ENCODE measurements at places on chromosomes 1 and 21. TPM values are rescaled to one million over a fixed set of nuclear protein-coding genes. Genes with fewer than 3 reads are reported as not detected.

GRCh38 chr1:176701151-176701866 is 238.3 kb downstream of the PAPPA2 start:
- H3K4me1 ChIP-seq, result no peaks in the 10 kb centered on the region
- DNase-seq, result no peak
- no peaks in the 10 kb centered on the region for H3K27me3 ChIP-seq
- H3K27ac ChIP-seq, result no peak overlapping the region

The CA6 gene
- total RNA-seq, result not detected

The RSPH1 gene
- 5.3 TPM for total RNA-seq

GRCh38 chr1:169321539-169321938 is 46.1 kb downstream of the NME7 start:
- DNase-seq, result no peak
- H3K27ac ChIP-seq, result no peak overlapping the region
- H3K4me1 ChIP-seq, result no peaks in the 10 kb centered on the region
- no peak overlapping the region for H3K4me3 ChIP-seq
- H3K36me3 ChIP-seq, result no peaks in the 10 kb centered on the region

The FCRL1 gene
- total RNA-seq, result not detected

- no peaks in the 10 kb centered on the region for H3K36me3 ChIP-seq
- no peak overlapping the region for H3K4me3 ChIP-seq
- peak; percentile 55 for DNase-seq
- H3K27me3 ChIP-seq, result no peaks in the 10 kb centered on the region
- no peak overlapping the region for H3K27ac ChIP-seq
- H3K4me1 ChIP-seq, result no peaks in the 10 kb centered on the region
Observed at GRCh38 chr21:17454315-17455027, 58.4 kb upstream of the CXADR start.

- H3K27me3 ChIP-seq, result no peaks in the 10 kb centered on the region
- no peak overlapping the region for H3K27ac ChIP-seq
- peaks cover 28% of the 10 kb centered on the region for H3K4me1 ChIP-seq
Observed at GRCh38 chr1:43560286-43560685, 29.6 kb downstream of the PTPRF start.

The REN gene
- total RNA-seq, result 1.0 TPM

The GPR3 gene
- total RNA-seq, result not detected

GRCh38 chr1:227136210-227136820 is 182.0 kb downstream of the CDC42BPA start:
- H3K36me3 ChIP-seq, result no peaks in the 10 kb centered on the region
- no peak for DNase-seq
- no peak overlapping the region for H3K27ac ChIP-seq
- peaks cover 4% of the 10 kb centered on the region for H3K4me1 ChIP-seq
- H3K27me3 ChIP-seq, result no peaks in the 10 kb centered on the region

DNA sequence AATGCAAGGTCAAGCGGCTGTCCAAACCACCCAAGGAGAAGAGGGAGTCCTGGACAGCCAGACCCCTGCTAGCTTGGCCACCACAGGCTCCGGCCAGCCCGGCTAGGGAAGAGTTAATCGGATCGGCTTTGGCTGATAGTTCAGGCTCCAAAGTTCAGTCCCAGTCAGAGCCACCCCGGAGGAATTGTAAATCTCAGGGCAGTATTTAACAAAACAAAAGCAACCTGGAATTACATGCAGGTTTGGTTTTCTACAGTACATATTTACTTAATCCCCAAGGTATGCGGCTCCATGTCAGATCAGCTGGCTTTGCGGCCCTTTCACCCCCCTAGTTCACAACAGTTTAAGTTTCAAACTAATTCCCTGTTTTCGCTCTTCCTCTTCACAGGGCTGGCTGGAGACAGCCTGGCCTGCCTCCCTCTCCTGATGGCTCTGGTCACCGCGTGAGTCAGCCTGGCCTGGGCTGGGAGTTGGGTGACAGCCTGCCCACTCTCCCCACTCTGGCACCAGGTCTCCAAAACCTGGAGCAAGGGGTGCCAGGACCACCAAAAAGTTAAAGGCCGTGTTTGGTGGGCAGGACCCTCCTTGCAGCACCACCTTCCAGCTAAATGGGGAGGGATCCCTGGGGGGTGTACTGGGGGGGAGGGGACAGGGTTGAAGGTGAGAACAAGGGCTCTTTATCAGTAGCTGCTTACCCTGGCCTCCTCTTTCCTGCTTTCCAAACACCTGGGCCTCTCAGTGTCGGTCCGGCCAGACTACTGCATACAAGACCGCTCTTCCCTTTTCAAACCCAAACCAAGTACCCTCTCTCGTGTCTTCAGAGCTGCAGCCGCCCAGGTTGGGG is 1.9 kb downstream of the DHRS3 start:
- peak overlapping the region; percentile 80 for H3K4me3 ChIP-seq
- DNase-seq, result peak; percentile 58
- no peaks in the 10 kb centered on the region for H3K36me3 ChIP-seq
- H3K27me3 ChIP-seq, result no peaks in the 10 kb centered on the region
- peaks cover 5% of the 10 kb centered on the region for H3K4me1 ChIP-seq
- H3K27ac ChIP-seq, result peak overlapping the region; percentile 86

GRCh38 chr1:57307392-57308170 is 116.3 kb downstream of the DAB1 start:
- no peaks in the 10 kb centered on the region for H3K27me3 ChIP-seq
- no peak for DNase-seq
- H3K27ac ChIP-seq, result no peak overlapping the region
- no peak overlapping the region for H3K4me3 ChIP-seq
- H3K4me1 ChIP-seq, result no peaks in the 10 kb centered on the region

The FCRL2 gene
- total RNA-seq, result not detected

- H3K4me1 ChIP-seq, result no peaks in the 10 kb centered on the region
- H3K27ac ChIP-seq, result no peak overlapping the region
- no peak overlapping the region for H3K4me3 ChIP-seq
Observed at GRCh38 chr1:200909071-200909470, 14.4 kb downstream of the INAVA start.

DNA sequence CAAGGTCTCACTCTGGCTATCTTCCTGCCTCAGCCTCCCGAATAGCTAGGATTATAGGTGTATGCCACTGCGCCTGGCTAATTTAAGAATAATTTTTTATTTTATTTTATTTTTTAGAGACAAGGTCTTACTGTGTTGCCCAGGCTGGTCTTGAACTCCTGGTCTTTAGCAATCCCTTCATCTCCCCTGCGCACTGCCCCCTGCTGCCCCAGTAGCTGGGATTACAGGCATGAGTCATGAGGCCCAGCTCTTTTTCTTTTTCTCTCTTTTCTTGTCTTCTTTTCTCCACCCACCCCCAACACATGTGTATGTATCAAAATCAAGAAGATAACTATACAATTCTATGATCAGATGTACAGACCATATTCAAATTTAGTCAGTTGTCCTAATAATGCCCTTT is 87.2 kb downstream of the PEX14 start:
- no peaks in the 10 kb centered on the region for H3K27me3 ChIP-seq
- no peak overlapping the region for H3K27ac ChIP-seq
- H3K4me3 ChIP-seq, result no peak overlapping the region
- H3K4me1 ChIP-seq, result no peaks in the 10 kb centered on the region
- DNase-seq, result no peak

GRCh38 chr1:53896635-53897229 is 2.7 kb downstream of the DIO1 start:
- H3K36me3 ChIP-seq, result no peaks in the 10 kb centered on the region
- no peak overlapping the region for H3K4me3 ChIP-seq
- no peaks in the 10 kb centered on the region for H3K27me3 ChIP-seq
- no peak for DNase-seq
- H3K27ac ChIP-seq, result no peak overlapping the region

The ADGRB2 gene
- 1.4 TPM for total RNA-seq

The HORMAD1 gene
- not detected for total RNA-seq

DNA sequence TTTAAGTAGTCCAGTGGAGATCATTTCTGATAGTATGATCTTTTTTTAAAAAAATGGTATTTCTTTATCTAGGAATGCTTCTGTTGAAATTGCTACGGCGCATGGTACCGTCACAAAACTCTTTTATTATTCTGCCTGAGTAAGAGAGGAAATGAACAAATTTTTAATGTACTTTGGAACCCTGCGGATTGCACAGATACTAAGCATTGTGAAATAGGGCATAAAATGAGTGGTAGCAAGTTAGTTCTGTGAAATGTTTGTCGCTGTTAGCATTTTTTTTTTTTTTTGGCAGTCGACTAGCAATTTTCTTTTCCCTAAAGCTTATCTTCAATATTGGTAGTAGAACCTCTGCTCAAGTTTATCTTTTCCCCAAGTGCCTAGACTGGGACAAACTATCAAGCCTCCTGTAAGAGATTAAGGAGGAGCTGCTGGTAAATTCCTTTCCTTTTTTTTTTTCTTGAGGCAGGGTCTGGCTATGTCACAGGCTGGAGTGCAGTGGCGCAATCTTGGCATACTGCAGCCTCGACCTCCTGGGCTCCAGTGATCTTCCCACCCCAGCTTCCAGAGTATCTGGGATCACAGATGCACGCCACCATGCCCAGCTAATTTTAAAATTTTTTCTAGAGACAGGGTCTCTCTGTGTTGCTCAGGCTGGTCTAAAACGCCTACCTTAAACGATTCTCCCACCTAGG is 2.2 kb downstream of the ITSN1 start:
- H3K36me3 ChIP-seq, result no peaks in the 10 kb centered on the region
- peak overlapping the region; percentile 3 for H3K4me3 ChIP-seq
- DNase-seq, result no peak
- H3K27ac ChIP-seq, result peak overlapping the region; percentile 79

DNA sequence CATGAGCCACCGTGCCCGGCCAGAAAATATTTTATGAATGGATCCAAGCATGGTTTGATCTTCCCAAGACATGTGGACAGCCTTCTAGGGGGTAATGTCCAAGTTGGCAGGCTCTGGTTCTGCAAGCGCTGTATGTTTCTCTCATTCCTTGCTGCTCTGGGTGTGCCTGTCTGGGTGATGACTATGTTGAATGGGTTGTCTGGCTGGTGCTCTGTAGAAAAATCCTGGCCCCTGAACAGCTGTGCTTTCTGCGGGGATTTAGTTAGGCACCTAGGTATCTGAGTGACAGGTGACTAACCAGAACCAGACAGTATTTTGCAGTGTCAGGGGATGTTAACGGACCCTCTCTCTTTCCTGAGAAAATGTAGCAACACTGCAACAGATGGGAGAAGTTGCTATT is 14.1 kb downstream of the HUNK start:
- DNase-seq, result no peak
- H3K4me3 ChIP-seq, result no peak overlapping the region
- no peak overlapping the region for H3K27ac ChIP-seq
- no peaks in the 10 kb centered on the region for H3K36me3 ChIP-seq
- no peaks in the 10 kb centered on the region for H3K4me1 ChIP-seq
- no peaks in the 10 kb centered on the region for H3K27me3 ChIP-seq

The AMY1A gene
- total RNA-seq, result not detected

- no peaks in the 10 kb centered on the region for H3K36me3 ChIP-seq
- H3K4me3 ChIP-seq, result no peak overlapping the region
- H3K27me3 ChIP-seq, result no peaks in the 10 kb centered on the region
- H3K27ac ChIP-seq, result no peak overlapping the region
- no peaks in the 10 kb centered on the region for H3K4me1 ChIP-seq
Observed at GRCh38 chr1:37732111-37732780, 32.7 kb downstream of the EPHA10 start.

DNA sequence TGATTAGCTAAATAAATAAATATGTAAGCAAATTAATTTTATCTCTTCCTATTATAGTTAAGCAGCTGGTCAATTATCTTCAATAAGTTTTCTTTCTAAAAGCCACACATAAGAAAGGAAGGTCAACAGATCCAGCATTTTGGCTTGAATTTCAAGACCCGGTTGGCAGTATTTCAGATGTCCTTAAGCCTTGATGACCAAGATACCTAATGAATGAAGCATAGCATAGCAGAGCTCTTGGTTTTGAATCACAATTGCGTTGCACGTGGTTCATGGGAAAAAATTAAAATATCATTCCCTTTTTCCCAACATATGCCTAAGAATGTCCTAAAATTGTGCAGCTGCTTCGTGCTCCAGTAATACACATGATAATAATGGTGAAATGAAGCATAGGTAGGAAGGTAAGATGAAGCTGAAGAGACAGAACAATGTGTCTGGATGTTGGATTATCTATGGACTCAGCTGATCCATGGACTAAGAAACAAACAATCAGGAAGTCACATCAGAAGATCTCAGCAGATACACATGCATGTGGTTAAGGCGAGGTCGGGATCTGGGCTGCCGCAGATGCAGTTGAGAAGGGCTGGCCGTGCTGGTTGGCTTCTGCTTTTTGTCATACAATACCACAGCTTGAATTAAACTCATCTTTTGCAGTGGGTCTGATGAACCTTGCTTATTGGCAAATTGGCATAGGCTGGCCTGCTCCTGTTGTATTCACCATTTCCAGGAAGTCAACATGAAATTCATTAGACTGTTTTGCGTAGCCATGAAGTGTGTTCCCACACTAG is 284.9 kb upstream of the RUNX1 start:
- H3K36me3 ChIP-seq, result no peaks in the 10 kb centered on the region
- no peaks in the 10 kb centered on the region for H3K27me3 ChIP-seq
- H3K27ac ChIP-seq, result no peak overlapping the region
- H3K4me3 ChIP-seq, result no peak overlapping the region
- H3K4me1 ChIP-seq, result no peaks in the 10 kb centered on the region

The TMPRSS2 gene
- not detected for total RNA-seq

DNA sequence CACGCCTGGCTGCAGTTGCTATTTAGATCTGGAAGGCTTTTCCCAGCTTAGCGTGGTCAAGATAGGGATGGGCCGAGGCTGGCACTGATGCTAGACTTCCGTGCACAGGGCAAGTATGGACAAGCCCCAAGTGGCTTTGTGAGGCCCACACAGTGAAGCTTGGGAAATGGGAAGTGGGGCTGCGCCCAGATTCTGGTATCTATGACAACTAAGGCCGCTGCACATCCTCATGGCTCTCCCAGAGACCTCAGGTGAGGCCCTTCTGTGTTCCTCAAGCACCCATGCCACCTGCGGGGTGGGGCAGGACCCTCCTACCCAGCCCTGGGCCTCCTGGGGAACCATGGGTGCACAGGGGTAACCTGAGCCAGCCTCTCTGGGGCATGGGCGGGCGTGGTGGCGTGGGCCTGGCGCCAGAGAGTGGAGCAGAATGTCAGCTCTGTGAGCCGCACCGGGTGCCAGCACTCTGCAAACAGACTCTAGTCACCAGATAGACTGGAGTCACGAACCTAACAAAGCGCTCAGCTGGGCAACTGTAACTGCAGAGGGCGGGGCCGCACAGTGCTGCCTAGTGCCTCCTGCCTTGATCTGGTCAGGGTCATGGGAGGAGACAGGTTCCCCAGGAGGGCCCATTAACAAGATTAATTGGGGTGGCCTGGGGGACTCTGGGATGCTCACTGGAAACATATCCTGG is 46.4 kb downstream of the ELF3 start:
- no peaks in the 10 kb centered on the region for H3K27me3 ChIP-seq
- no peaks in the 10 kb centered on the region for H3K36me3 ChIP-seq
- DNase-seq, result no peak
- H3K4me1 ChIP-seq, result no peaks in the 10 kb centered on the region

Measured in ovary (tissue), 10 donors.